ENCODE measurements at places on chromosomes 13 and 19.

GRCh38 chr13:112710855-112711527, 21.2 kb downstream of the ATP11A start:
- DNase-seq, result no peak

DNA sequence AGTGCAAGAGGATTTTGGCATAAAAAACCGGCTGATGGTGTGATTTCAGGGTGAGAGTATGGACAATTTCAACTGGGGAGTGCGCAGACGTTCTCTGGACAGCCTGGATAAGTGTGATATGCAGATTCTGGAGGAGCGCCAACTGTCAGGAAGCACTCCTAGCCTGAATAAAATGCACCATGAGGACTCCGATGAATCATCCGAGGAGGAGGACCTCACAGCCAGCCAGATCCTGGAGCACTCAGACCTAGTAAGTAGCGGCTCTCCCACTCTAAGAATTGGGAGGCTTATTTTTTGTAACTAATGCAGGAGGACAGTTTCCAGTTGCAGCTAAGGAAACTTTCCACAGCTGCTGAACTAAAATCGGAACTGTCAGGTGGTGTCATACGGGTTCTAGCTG, 53.6 kb downstream of the ZAR1L start:
- DNase-seq, result no peak

DNA sequence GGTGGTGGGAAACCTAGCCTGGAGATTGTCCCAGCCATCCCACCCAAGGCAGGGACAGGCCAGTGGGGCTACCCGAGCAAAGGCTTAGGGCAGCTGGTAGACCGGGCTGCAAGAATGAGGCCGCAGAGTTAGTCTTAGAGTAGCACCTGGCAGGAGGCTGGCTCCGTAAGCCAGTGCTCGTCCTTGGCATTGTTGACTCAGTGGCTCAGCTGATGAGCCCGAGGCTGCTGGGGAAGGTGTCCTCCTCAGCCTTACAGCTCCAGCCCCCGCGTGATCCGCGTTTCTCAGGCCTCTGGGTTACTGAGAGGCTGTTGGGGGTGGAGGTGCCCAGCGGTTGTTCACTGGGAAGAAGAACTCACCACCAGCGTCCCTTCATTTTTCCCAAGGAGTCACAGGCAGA, 24.7 kb downstream of the PPP1R37 start:
- no peak for DNase-seq

GRCh38 chr19:44142059-44142433, 692 bp downstream of the ZNF234 start:
- DNase-seq, result no peak

- no peak for DNase-seq
These were observed 10.8 kb downstream of the DIAPH3 start for GRCh38 chr13:60152904-60153303.

DNA sequence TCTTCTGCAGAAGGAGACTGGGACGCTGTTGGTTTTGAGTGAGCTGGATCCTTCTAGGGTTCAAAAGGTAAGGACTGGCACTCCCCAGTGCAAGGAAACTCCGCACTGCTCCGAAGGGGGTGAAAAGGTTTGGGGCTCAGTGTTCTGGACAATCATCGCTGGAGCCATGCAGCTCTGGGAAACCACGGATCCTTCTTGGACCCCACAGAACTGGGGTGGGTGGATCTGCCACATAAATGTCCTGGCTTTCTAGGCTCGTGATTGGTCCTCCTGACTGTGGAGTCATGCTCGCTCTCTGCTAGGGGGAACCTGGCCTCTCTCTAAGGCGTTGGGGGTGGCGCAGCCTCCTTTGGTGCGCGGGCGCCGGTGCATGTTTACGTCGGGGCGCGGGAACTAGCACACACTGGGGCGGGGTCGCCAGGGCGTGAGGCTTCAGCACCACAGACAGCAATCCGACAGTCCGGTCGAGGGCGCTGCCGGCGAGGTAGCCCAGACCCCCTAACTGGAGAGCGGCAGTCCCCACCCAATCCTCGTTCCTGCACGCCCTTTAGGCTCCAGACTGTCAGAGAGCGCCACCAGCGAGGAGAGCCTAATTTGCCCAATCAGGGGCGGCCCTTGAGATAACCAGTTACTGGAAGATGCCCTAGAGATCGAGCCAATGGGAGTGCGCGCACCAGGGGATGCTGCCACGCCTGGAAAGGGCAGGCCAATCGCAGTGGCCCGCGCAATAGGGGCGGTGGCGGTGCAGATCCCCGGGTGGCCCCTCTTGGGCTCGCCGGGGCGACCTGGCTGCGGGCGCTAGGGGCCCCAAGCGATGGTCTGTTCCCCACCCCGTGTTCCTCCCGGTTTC, 913 bp upstream of the ELAVL3 start:
- DNase-seq, result no peak

DNA sequence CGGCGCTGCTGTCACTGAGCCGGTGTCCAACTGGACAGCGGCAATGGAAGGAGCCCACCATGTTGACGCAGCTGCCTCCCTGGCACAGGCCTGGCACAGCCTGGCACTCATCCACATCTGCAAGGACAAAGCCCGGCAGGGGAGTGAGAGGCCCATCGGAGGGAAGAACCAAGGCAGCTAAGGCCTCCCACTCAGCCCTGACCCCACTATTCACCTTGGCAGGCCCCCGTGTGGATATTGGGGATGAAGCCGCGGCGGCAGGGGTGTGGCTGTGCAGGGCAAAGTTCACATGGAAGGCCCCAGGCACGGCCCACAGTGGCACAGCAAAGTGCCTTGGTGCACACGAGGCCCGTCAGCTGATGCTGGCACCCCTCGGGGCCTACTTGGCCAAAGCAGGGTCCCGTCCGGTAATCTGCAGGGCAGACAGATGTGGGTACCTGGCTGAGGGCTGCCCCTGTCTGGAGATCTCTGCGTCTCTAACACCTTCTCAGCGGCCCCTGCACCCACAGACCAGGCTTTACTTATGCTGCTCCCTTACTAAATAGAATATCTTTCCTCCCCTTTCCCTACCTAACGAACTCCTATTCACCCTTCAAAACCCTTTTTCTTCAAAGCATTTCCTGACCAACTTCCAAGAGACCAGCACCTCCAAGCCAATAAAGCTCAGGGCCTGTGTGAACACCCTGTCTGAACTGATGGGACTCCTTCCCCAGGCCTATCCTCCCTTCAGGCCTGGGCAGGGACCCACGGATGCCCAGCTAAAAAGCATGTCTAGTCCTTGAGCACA, 7.5 kb downstream of the FBN3 start:
- DNase-seq, result no peak

DNA sequence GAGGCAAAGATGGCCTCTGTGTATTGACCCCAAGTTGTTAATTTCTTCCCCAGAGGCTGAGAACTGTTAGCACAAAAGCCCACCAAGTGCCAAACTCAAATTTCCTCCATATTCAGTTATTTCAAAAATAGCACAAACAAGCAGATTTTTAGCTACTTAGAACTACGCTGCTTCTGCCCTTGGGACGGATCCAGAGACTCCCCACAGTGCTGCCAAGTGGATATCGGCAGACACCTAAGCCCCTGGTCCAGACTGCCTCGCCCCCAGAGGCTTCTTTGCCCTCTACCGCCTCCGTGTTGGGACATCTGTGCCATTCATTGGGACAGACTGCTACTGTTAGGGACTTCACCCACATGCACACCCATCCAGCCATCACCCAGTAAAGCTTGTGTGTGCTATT, 188.3 kb downstream of the POSTN start:
- DNase-seq, result no peak

GRCh38 chr19:54387991-54388801, 23.5 kb upstream of the LAIR1 start:
- DNase-seq, result no peak

GRCh38 chr13:97342136-97342535, 91.8 kb upstream of the RAP2A start:
- DNase-seq, result no peak

DNA sequence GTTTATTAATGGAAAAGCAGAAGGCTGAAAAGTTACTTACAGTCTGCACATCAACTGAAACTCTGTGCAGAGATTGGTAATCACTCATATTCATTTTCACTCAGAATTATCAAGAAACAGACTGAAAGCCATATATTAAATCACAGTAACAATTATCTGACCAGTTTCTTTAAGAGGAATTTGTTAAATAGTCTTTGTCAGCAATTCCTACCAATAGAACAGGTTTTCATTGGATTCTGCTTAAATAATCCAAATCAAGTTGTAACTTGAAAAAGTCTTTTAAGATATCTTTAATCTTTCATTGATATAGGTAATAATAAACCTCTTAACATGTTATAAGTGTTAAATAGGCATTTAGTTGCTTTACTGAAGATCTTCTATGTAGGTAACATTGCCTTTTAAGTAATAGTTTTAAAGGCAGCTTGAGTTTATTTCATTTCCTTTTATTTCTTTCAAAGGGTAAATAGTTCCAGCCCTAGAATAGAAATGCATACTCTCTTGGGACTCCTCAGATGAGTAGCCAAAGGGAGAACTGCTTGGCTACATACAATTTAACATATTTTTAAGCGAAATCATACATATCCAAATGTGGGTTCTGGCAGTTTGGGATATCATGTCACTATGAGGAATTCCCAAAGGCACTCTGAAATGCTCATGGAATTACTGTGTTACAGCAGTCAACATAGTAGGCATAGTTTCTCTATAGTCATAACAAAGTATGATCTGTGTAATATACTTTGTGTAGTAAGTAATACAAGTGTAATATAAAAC, 326.0 kb upstream of the SPRY2 start:
- DNase-seq, result no peak

- DNase-seq, result no peak
These were observed 2.9 kb downstream of the CILP2 start for GRCh38 chr19:19540715-19541515.

DNA sequence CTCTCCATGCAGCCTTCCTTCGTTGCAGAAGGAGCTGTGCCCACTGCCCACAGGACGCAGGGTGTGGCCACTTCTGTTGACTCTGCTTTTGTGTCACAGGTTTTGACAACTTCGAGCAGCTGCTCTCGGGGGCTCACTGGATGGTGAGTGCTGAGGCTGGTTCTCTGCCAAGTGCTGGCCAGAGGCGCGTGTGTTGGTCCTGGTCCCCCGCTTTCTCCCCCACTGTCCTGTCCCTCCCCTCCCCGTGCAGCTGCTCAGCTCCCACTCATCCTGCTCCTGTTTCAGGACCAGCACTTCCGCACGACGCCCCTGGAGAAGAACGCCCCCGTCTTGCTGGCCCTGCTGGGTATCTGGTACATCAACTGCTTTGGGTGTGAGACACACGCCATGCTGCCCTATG, 10.6 kb upstream of the PDCD2L start:
- DNase-seq, result no peak

DNA sequence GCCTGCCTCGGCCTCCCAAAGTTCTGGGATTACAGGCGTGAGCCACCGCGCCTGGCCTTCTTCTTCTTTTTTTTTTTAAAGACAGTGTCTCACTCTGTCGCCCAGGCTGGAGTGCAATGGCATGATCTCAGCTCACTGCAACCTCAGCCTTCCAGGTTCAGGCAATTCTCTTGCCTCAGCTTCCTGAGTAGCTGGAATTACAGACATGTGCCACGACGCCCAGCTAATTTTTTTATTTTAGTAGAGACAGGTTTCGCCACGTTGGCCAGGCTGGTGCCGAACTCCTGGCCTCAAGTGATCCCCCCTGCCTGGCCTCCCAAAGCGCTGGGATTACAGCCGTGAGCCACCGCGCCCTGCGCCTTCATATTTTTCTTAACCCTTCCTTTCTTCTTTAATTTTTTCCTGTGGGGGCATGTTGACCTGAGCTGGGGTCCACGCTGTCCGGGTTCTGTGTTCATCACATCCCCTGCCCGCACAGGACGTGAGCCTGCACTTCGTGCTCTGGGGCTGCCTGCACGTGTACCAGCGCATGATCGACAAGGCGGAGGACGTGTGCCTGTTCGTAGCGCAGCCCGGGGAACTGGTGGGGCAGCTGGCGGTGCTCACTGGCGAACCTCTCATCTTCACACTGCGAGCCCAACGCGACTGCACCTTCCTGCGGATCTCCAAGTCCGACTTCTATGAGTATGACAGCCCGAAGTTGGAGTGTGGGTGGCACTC, 14.1 kb downstream of the PNPLA6 start:
- no peak for DNase-seq

GRCh38 chr13:29676535-29676934, 81.0 kb upstream of the SLC7A1 start:
- DNase-seq, result no peak

DNA sequence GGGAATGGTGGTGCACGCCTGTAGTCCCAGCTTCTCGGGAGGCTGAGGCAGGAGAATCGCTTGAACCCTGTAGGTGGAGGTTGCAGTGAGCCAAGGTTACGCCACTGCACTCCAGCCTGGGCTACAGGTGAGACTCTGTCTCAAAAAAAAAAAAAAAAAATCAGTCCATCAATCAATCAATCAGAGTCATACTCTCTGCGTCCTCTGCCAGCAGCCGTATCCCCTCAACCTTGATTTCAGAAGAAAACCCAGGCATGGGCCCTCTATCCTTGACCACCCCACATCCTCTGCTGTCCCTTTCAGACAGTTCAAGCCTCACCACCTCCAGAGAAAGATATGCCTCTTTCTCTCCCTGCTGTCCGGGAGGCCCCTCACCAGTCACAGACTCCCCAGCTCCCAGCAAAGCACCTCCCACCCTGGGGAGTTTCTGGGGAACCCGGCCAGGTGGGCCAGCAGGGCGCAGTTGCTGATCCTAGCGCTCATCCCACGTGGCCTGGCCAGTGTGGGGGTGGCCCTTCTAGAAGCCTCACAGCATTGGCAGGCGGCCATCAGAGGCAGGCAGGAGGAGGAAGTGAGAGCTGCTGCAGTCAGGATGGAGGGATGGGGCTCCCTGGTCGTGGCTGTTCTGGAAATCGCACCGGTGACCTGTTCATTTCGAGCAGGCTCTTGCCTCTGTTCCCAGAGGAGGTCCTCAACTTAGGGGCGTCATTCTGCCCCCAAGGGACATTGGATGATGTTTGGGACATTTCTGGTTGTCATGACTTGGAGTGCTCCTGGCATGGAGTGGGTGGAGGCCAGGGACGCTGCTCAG, 10.2 kb upstream of the JSRP1 start:
- DNase-seq, result no peak

DNA sequence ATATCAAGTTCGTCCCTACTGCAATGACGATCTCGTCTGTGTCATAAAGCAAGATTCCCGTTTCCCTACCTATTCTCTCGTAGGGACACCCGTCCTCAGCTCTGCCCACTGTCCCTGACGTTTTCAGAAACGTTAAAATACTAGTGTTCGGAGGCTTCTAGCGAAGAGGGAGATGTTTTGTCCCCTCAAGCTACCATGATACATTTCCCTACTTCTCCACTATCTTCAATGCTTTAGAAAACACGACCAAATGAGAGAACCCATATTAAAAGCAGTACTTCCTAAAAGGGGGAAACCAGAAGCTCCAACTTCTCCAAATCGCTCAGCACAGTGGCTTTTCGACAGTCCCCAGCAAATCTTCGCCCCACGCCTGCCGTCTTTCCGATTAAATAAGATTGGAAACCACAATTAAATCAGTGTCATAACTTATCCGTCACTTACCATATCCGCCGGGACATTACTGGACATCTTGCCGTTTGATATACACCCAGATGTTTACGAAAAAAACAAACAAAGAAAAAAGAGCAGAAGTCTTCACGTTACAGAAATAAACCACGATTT, 1.3 kb downstream of the UBL3 start:
- no peak for DNase-seq

DNA sequence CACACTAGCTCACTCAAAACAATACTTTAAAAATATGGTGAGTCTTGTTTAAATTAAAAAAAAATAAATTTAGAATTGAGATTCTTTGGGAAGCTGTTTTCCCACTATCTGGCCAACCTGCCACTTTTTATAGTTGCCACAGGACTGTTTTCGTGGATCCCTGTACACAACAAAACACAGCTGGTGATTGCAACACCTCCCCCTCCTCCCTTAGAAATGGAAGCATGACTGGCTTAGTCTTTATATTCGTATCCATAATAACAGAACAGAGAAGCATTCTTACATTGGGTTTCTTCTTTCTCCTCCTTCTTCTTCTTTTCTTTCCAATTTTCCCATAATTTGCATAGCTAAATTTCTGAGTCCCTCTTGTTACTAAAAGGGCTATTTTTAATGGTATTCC, 79.5 kb upstream of the GJB6 start:
- no peak for DNase-seq

Data from HuH-7.5 (cell line).